ENCODE measurements at places on chromosomes 2 and 18. TPM values are rescaled to one million over a fixed set of nuclear protein-coding genes. Genes with fewer than 3 reads are reported as not detected.

GRCh38 chr2:96898641-96899412 lies 28.9 kb upstream of the SEMA4C start:
- DNase-seq: no peak
- H3K36me3 ChIP-seq: no peaks in the 10 kb centered on the region
- peaks cover 11% of the 10 kb centered on the region for H3K27me3 ChIP-seq
- no peak overlapping the region for H3K4me3 ChIP-seq
- no peak overlapping the region for H3K27ac ChIP-seq

The RFTN2 gene
- 5.4 TPM for total RNA-seq

DNA sequence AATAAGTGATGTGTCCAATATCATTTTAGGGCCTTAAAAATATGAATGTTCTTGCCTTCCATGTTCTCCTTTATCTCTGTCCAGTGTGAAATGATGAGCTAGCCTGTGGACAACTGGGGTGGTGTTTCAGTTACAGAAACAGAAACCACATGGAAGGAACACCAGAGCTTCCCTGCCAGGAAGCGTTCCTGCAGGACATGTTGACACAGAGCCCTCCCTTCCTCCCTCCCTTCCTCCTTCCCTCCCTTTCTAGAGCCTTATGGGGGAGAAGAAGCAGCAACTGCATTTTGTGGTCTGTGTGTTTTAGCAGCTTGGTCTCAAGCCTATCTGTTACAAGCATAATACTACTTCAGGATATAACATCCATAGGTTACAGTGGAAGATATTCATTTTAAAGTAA lies 539.7 kb upstream of the NETO1 start:
- no peaks in the 10 kb centered on the region for H3K27me3 ChIP-seq
- H3K36me3 ChIP-seq: no peaks in the 10 kb centered on the region
- H3K4me1 ChIP-seq: peaks cover 9% of the 10 kb centered on the region
- no peak overlapping the region for H3K4me3 ChIP-seq

DNA sequence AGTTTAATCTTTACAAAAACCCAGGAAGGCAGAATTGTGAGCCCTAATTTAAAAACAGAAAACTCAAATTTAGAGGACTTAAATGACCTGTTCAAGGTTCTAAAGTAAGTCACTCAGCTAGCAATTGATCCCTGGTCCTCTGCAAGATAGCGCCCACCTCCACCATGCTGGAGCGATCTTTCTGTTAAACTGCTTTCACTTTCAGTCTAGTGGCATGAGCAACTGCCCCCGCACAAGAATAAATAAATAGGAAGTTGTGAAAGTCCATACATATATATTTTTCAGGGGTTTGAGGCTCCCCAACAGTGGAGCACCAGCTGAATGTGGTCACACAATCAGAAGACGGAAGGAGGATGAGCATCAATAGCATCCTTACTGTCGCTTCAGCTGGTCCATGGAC lies 217.9 kb downstream of the NAPG start:
- H3K27ac ChIP-seq: no peak overlapping the region
- DNase-seq: no peak
- H3K4me1 ChIP-seq: no peaks in the 10 kb centered on the region
- no peaks in the 10 kb centered on the region for H3K36me3 ChIP-seq

DNA sequence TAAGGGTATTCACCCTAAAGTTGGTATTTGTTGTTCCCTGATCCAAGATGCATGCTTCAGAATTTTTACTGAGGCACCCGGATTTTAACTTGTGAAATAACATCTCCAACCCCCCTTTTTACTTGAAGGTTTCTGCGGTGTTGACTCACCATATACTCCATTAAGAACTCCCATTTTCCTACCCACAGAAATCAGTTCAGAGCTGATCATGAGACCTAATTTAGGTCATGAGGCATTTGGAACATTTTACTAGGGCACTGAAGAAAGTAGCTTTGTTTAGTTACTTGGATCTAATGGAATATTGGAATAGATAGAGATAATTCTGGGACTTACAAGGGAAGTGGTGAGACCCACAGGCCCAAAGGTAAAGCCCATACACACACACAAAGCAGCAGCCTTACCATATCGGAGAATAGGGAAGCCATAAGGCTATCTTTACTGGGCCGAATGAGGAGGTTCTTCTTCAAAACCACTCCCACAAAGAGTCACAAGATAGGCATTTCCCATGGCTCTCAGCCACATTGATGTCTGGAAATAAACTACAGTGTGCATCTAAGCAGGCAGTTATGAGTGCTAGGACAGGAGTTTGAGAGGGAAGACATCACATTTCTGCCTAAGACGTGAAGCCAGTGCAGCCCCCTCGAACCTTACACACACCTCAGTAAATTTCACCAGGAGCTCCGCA lies 681.0 kb upstream of the LRRTM4 start:
- H3K36me3 ChIP-seq: no peaks in the 10 kb centered on the region
- H3K4me1 ChIP-seq: no peaks in the 10 kb centered on the region
- no peak for DNase-seq
- H3K4me3 ChIP-seq: no peak overlapping the region
- H3K27ac ChIP-seq: no peak overlapping the region
- H3K27me3 ChIP-seq: no peaks in the 10 kb centered on the region

- no peak overlapping the region for H3K4me3 ChIP-seq
- no peak for DNase-seq
- no peaks in the 10 kb centered on the region for H3K36me3 ChIP-seq
- H3K27me3 ChIP-seq: peaks cover 87% of the 10 kb centered on the region
- peaks cover 1% of the 10 kb centered on the region for H3K4me1 ChIP-seq
Measured at GRCh38 chr18:78973357-78974083, 6.1 kb upstream of the SALL3 start.

- H3K4me1 ChIP-seq: peaks cover 17% of the 10 kb centered on the region
- H3K4me3 ChIP-seq: no peak overlapping the region
- no peaks in the 10 kb centered on the region for H3K27me3 ChIP-seq
- no peaks in the 10 kb centered on the region for H3K36me3 ChIP-seq
Measured at GRCh38 chr2:197001921-197002320, 75.4 kb upstream of the PGAP1 start.

The IL36G gene
- not detected for total RNA-seq

The SCG2 gene
- 163 TPM for total RNA-seq

DNA sequence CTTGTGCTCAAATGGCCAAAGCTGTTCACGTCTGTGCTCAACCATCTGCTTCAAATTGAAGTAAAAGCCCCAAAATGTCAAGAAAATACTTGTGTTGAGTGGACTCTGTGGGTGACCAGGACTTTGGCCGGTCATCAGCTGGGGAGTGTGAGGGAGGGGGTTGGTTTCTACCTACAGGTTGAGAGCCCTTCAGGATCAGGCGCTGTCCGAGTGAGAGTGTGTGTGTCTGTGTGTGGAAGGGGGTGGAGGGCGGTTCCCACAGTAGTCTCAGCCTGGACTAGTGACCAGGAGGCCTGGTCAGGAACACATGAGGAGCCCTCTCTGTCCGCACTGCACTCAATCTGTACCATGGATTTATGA lies 34.2 kb downstream of the ATOH8 start:
- H3K27ac ChIP-seq: peak overlapping the region; percentile 13
- no peak for DNase-seq
- H3K27me3 ChIP-seq: peaks cover 29% of the 10 kb centered on the region
- H3K36me3 ChIP-seq: no peaks in the 10 kb centered on the region
- no peak overlapping the region for H3K4me3 ChIP-seq

DNA sequence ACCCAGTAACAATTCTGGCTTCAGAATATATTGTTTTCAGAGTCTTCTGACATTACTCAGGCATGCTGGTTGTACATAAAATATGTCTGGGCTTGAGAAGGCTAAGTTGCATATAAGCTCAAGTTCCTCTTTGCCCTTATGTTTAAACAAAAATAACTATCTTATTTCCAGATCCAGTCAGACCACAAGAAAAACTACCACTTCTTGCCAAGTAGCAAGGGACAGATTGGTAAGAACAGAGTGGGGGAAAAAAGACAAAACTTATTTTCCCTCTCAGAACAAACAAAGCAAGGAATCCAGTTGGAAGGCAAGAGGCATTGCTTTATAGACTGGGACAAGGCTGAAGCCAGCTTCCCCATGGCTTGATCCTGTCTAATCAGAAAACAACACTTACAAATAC lies 1036.7 kb upstream of the CELF4 start:
- no peak overlapping the region for H3K4me3 ChIP-seq
- H3K27me3 ChIP-seq: peaks cover 3% of the 10 kb centered on the region
- no peak overlapping the region for H3K27ac ChIP-seq
- no peaks in the 10 kb centered on the region for H3K4me1 ChIP-seq
- no peak for DNase-seq

DNA sequence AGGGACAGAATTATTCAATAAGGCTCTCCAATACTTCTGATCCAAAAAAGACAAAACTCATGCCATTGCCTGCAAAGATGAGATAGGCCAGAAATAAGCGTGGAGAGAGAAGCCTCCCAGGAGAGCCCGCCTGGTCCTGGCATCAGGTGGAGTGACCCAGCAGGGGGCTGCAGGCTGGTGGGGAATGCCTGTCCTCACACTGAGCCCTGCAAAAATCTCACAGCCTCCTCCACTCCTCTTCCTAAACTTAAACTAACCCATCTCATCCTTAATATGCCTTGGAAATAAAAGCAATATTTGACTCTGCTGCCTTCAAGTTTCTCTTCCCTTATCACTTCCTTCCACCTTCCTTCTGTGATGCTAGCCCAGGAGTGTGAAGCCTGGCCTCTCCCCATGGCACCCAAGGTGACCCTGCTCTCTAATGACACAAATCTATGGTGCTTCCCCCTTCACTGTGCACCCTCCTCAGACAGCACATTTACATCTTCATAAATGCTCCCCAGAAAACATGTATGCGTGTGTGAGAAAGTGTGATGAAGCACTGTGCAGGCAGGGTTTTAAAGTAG lies 218.4 kb downstream of the ANAPC1 start:
- H3K36me3 ChIP-seq: peaks cover 4% of the 10 kb centered on the region
- H3K4me3 ChIP-seq: no peak overlapping the region
- no peak overlapping the region for H3K27ac ChIP-seq
- H3K27me3 ChIP-seq: peaks cover 30% of the 10 kb centered on the region
- DNase-seq: no peak

DNA sequence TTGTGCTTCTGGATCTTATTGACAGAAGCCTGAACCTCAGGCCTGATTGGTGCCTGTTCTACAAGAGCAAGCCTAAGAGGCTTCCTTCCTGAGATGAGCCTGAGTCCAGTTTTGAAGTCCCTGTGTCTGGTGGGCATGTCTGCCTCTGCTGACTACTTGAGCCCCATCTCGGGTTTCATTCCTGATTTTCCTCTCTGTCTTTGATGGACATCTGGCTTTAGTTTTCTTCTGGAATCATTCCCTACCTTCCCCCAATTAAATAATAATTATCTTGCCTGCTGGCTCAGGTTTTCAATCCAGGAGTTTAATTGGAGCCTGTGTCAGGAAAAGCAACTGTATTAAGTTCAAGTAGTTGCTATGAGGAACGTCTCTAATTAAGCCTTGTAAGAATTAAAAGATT lies 135.5 kb upstream of the MC4R start:
- no peaks in the 10 kb centered on the region for H3K27me3 ChIP-seq
- DNase-seq: no peak
- no peak overlapping the region for H3K27ac ChIP-seq

Data from progenitor cell of endocrine pancreas (in vitro differentiated cells).